GM18507 (cell line): ENCODE measurements at places on chromosomes 2 and 18.

GRCh38 chr2:150122871-150123613 is 364.4 kb downstream of the RND3 start:
- no peak for DNase-seq

GRCh38 chr18:65527879-65528633 is 222.8 kb upstream of the CDH7 start:
- no peak for DNase-seq

GRCh38 chr2:54012538-54013141 is 41.8 kb upstream of the PSME4 start:
- DNase-seq, result no peak

DNA sequence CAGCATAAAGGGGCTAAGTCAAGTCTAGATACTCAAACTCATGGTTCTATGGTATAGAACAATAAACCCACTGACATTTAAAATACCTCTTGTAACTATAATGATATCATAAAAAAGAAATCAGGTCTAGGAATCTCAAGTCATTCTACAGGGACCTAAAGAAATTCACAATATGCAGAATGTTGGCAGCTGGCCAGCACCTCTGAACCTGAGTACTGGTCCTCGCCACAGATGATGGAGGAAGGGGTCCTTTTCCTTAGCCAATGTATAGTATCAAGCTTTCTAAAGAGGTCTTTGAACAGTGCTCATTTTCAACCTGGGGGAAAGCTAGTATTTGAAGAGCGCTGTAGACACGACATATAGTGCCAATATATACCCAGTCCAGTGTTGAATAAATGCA is 108.4 kb upstream of the ITGB6 start:
- DNase-seq, result no peak

GRCh38 chr2:136116151-136116812 is 1.7 kb downstream of the CXCR4 start:
- no peak for DNase-seq

- no peak for DNase-seq
Measured at GRCh38 chr18:38250971-38251370, 685.4 kb upstream of the CELF4 start.

DNA sequence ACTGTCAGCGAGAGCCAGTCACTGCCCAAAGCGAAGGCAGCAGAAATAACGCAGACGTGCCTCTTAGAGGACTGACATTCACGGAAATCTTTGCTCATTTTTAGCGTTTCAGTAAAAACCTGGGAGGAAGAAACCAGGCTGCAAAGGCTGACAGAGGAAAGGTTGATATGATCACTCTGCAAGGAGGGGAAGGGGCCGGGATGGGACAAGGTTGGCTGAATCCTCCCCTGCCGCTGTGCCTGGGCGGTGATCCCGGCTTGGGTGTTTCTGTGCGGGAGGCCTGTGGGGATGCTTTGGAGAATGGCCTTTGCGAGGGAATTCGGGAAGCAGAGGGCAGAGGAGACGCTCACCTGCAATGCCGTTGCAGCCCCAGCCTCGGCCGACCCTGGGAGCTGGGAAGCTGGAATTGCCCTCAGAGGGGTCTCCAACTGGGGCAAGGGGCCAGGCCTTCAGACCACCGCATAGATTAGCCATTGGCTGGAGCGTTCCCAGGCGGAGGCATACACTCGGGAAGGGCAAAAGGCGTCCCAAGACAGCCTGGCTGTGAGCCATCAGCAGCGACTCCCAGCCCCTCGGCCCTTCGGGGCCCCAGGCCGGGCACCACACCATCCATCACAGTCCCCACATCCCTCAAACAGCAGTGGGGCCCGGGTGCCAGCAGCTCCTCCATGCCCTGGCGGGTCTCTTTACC is 111.7 kb upstream of the GPC1 start:
- DNase-seq, result no peak

- DNase-seq, result no peak
Measured at GRCh38 chr2:37679072-37679695, 7.7 kb upstream of the CDC42EP3 start.
